ENCODE measurements at places on chromosomes 7 and 10.

GRCh38 chr7:140325600-140325999 is 72.7 kb downstream of the SLC37A3 start:
- H3K4me3 ChIP-seq: peak overlapping the region; percentile 62
- peaks cover 4% of the 10 kb centered on the region for H3K4me1 ChIP-seq
- H3K27me3 ChIP-seq: no peaks in the 10 kb centered on the region
- H3K36me3 ChIP-seq: no peaks in the 10 kb centered on the region
- no peak overlapping the region for H3K27ac ChIP-seq
- no peak for DNase-seq

GRCh38 chr10:21336476-21337170 is 188.9 kb downstream of the SKIDA1 start:
- peaks cover 10% of the 10 kb centered on the region for H3K4me1 ChIP-seq
- no peaks in the 10 kb centered on the region for H3K27me3 ChIP-seq
- peak overlapping the region; percentile 88 for H3K27ac ChIP-seq
- peak; percentile 96 for DNase-seq
- no peaks in the 10 kb centered on the region for H3K36me3 ChIP-seq
- H3K4me3 ChIP-seq: no peak overlapping the region

DNA sequence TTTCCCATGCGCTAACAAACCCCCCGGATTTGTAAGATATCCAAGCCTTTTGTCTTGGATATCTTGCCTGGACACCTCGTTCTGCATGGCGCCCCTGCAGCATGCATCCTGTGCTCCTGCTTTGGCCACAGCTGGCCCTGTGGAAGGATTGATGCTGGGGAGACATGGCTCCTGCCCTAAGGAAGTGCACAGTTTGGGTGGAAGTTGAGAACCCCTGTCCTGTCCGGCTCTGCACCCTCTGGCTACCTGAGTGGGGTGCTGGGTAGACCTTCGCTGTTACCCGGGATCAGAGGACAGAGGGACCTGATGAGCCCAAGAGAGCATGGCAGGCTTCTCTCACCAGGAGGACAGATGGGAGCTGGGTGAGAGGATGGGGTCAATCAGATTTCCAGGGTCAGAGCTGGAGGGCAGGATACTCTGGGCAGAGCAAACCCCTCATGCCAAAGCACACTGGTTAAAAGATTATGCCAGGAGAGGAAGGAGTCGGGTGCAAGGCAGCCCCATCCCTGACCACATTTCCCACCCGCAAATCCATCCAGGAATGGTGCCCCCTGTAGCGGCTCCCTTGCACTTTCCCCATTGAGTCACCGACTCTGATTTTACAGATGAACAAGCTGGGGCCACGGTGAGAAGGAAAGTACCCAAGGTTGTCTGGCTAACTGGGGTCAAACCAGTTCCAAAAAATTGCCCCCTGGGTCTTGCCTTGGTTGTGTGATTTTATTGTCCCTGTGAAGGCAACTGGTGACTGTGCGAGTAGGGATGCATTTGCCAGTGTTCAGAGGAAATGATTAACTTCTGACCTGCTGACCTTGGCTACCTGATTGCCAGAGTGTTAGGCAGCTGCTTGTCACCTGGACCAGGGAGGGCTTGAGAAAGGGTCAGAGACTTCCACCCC is 290.1 kb upstream of the ZMIZ1 start:
- H3K4me3 ChIP-seq: no peak overlapping the region
- no peak for DNase-seq
- H3K36me3 ChIP-seq: no peaks in the 10 kb centered on the region
- no peak overlapping the region for H3K27ac ChIP-seq

DNA sequence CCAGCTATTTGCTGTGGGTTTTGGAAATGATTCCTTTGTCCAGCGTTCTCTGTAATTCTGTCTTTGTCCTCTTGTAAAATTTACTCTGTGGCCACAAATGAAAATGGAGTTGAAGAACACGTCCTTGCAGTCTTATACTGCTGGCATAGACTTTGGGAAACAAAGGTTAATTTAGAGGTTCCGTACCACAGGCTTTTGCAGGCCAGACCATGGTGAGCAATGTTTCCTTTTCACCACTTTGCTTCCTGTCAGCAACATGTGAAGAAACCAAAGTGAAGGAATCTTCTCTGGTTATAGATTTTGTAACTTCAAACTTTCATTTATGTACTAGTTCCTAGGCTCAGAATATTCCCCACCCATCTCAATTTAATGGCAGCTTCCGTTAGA is 488.5 kb downstream of the MDFIC start:
- no peak for DNase-seq
- no peak overlapping the region for H3K27ac ChIP-seq
- no peaks in the 10 kb centered on the region for H3K36me3 ChIP-seq
- H3K4me1 ChIP-seq: no peaks in the 10 kb centered on the region

GRCh38 chr7:75614401-75614800 is 122.3 kb downstream of the SPDYE5 start:
- no peak overlapping the region for H3K27ac ChIP-seq
- no peak overlapping the region for H3K4me3 ChIP-seq
- no peak for DNase-seq
- no peaks in the 10 kb centered on the region for H3K27me3 ChIP-seq

DNA sequence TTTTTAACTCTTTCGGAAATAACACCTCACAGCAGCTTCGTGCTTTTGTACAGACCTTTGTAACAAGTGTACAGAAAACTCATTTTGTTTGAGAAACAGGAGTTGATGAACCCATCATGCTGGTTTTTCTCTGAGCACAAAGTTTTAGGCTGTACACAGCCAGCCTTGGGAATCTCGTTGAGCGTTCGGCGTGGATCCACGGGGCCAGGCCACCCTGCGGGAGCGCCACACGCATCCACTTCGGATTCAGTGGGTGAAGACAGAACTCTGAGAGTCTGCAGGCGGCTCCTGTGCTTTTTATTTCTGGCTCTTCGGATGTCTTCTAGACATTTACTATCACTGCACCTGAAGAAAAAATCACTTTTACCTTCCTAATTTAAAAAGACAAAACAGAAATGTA is 131.2 kb downstream of the SMURF1 start:
- peaks cover 5% of the 10 kb centered on the region for H3K4me1 ChIP-seq
- H3K27ac ChIP-seq: no peak overlapping the region
- H3K27me3 ChIP-seq: no peaks in the 10 kb centered on the region
- H3K36me3 ChIP-seq: peaks cover 85% of the 10 kb centered on the region

- H3K36me3 ChIP-seq: peaks cover 11% of the 10 kb centered on the region
- no peaks in the 10 kb centered on the region for H3K27me3 ChIP-seq
- H3K27ac ChIP-seq: no peak overlapping the region
- H3K4me3 ChIP-seq: no peak overlapping the region
- H3K4me1 ChIP-seq: peaks cover 3% of the 10 kb centered on the region
- peak; percentile 38 for DNase-seq
These were observed 8.4 kb downstream of the BAMBI start for GRCh38 chr10:28685717-28686116.

DNA sequence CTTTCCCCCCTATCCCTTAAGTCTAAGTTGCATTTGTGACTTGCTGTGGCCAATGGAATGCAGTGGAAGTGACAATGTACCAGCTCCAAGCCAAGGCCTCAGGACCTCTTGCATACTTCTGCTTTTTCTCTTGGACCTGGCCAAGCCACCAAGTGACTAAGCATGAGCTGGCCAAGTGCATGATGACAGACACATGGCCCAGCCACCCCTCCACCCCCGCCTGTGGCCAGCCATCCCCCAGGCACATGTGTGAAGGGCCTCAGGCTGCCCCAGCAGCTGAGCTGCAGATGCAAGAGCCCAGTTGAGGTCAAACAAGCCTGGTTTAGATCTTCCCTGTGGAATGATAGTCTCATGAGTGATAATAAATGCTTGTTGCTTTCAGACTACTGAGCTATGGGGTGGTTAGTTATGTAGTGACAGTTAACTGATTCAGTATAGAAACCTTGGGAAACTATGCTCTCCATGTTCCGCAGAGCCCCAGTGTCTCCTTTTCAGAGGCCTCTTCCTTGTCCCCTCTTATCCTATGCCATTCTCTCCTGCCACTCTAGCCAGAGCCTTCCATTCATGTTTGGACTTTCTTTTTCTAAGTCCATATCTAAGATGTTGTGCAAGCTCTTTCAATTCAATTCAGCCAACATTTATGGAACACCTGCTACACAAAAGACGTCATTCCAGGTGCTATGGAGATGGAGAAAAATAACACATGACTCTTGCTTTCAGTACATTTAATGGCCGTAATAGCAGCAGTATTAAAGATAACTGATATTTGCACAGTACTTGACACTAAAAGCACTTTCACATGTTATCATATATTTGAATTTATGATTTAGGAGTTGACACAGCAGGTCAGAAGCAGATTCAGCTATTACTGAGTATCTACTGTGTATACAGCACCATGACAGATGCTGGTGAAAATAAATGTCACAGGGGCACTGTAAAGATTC is 55.5 kb upstream of the LOXL4 start:
- H3K36me3 ChIP-seq: no peaks in the 10 kb centered on the region
- peak; percentile 95 for DNase-seq
- H3K27ac ChIP-seq: no peak overlapping the region
